ENCODE measurements at places on chromosomes 2 and 18. TPM values are rescaled to one million over a fixed set of nuclear protein-coding genes. Genes with fewer than 3 reads are reported as not detected.

SLC38A11 gene
- total RNA-seq: not detected

ZSWIM2 gene
- not detected for total RNA-seq

ARL5A gene
- 55.0 TPM for total RNA-seq

RAX gene
- total RNA-seq: 19.3 TPM

Measured in A673 (cell line).